ENCODE measurements at places on chromosomes 7 and 10.

GRCh38 chr7:121334376-121334775 is 5.6 kb downstream of the WNT16 start:
- DNase-seq, result no peak

GRCh38 chr10:4250587-4250887 is 465.5 kb upstream of the KLF6 start:
- DNase-seq, result no peak

GRCh38 chr10:35329520-35329919 is 6.8 kb upstream of the CCNY start:
- DNase-seq, result no peak

GRCh38 chr7:27300421-27300820 is 57.8 kb downstream of the EVX1 start:
- DNase-seq, result no peak

GRCh38 chr7:129311429-129311828 is 86.6 kb downstream of the AHCYL2 start:
- no peak for DNase-seq

DNA sequence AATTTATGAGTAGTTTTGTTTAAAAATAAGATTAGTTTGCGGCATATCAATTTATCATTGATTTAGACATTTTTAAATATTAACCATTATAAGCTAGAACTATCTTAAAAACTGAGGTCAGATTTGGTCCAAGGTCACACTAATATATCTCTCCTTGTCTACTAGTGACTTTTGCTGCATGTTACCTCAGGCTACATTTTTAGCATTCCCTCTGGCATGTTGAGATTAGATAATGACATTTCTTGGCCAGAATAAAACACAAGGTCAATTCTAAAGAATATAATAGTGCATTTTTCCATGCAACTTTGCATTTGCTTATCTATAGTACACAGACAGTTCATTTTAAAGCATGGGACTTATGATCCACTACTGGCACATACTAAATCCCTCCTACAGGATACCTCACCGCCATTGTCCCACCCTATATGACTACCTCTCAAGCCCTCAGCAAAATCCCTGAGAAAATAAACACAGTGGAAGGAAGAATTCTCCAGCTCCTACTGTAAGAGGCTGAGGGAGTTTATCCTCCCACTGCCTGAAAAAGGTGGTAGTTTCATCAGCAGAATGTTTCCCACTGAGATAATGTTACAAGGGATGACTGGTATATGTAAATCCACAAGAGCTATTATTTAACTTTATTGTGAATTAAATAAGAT is 816.4 kb downstream of the GRM8 start:
- DNase-seq, result no peak

DNA sequence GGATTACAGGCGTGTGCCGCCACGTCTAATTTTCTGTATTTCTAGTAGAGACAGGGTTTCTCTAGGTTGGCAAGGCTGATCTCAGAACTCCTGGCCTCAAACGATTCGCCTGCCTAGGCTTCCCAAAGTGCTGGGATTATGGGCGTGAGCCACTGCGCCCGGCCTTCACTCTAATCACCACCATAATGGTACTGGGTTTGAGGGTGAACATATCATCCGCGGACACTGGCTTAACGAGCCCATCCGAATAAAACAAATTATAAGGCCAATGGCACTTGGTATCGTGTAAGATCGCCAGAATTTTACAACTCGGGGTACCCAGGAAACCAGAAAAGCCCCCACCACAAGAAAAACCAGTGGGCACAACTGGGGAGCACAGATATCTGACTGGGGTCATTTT is 580 bp downstream of the FAM200A start:
- DNase-seq, result no peak

DNA sequence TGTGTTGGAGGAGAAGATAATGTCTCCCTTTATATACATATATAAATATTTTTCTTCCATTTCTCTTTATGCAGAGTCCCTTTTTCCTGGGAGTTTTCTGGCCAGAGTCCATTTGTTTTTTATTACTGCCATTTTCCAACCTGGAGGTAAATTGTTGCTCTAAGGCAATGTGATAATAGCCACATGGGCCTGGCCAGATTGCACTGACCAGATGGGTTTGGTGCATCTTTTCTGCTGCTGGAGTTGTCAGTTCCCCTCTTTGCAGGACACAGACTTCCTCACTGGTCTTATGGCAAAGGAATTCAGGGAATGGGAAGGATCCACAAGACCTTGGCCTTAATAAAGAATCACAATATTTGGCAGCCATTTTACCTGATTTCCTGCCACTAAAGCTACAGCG is 254.9 kb downstream of the SORCS3 start:
- no peak for DNase-seq

- no peak for DNase-seq
Measured at GRCh38 chr10:30231071-30231652, 117.9 kb downstream of the MTPAP start.

DNA sequence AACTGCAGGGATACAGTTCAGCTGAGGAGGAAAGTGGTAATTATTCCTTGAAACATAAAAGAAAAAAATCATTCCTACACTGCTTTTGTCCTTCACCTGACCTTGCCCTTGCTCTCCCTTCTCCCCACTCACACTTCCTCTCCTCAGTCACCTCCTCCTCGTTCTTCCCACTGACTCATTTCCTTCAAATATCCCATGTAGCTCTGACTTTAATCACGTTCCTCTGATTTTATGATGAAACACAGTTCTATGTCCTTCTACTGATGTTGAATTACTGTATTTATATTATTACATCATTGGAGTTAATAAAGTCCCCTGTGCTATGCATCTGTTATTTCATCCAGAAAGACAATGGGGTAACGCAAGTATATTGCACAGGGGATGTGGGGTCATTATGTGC is 575.6 kb downstream of the POM121L12 start:
- DNase-seq, result no peak

Measured in cortex of kidney (tissue), 1 donor.